Upper lobe of right lung (tissue), 1 donor: ENCODE measurements at places on chromosomes 7 and 10. TPM values are rescaled to one million over a fixed set of nuclear protein-coding genes. Genes with fewer than 3 reads are reported as not detected.
A peak's percentile ranks its signal among the peaks of the same experiment; 100 is the strongest.

Gene TAS2R41
- not detected for total RNA-seq

Gene PTPRZ1
- total RNA-seq: 3.6 TPM

- H3K4me1 ChIP-seq: no peaks in the 10 kb centered on the region
- H3K27me3 ChIP-seq: no peaks in the 10 kb centered on the region
- no peaks in the 10 kb centered on the region for H3K36me3 ChIP-seq
- DNase-seq: no peak
- no peak overlapping the region for H3K4me3 ChIP-seq
Observed at GRCh38 chr10:31413325-31413724, 94.3 kb downstream of the ZEB1 start.

Gene C1GALT1
- 33.9 TPM for total RNA-seq

Gene COBL
- 29.2 TPM for total RNA-seq

DNA sequence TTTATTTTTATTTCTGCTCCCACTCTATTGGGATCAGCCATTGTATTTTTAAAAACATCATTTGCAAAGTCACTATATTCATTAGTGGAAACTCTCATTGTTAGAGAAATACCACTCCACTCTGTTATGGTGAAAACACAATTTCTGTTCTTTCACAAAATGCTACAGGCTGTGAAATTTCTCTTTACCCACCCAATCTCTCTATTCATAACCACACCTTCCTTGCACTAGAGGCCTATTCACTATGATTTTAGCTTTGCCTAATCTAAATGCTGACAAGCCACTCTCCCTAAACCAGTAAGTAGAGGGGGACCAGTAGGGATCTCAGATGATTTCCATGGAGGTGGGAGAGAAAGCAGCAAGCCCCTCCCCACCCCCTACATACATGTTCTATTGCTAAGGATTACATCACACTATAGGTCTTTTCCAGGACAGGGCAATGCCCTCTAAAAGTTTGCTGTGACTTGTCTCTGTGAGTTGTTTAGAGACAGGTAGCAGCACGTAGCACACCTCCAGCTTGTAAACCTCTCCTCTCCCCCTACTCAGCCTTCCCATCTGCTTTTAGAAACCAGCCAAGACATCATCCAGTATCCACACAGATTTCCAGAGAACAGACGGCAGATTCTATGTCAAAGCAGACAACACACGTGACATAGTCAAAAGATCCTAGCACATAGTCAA, 58.3 kb upstream of the PPP1R3C start:
- H3K27ac ChIP-seq: no peak overlapping the region
- H3K4me1 ChIP-seq: no peaks in the 10 kb centered on the region
- H3K4me3 ChIP-seq: no peak overlapping the region
- H3K36me3 ChIP-seq: no peaks in the 10 kb centered on the region
- no peak for DNase-seq

Gene PRR15
- total RNA-seq: 2.1 TPM

GRCh38 chr7:11430112-11430511, 401.9 kb downstream of the THSD7A start:
- no peaks in the 10 kb centered on the region for H3K36me3 ChIP-seq
- no peaks in the 10 kb centered on the region for H3K4me1 ChIP-seq
- no peak overlapping the region for H3K4me3 ChIP-seq
- H3K27me3 ChIP-seq: no peaks in the 10 kb centered on the region
- H3K27ac ChIP-seq: no peak overlapping the region

Gene GNGT1
- not detected for total RNA-seq

DNA sequence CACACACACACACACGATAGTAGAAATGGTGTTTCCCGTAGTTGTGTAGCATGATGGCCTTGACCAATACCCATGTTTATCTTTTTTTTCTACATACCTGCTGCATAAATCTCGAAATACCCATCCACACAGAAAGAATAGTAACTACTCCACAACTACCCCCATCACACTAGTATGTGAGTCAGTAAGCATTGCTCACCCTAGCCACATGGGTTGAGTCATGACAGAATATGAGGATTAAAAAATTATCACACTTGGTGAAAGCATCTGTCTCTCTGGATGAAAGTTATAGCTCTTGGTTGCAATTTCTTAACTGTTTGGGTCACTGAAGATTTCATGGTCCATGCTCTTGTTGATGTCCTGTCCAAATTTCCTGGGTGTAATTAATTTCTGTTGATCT, 103.4 kb upstream of the MDFIC start:
- no peak overlapping the region for H3K27ac ChIP-seq
- no peak overlapping the region for H3K4me3 ChIP-seq
- H3K36me3 ChIP-seq: no peaks in the 10 kb centered on the region
- H3K27me3 ChIP-seq: no peaks in the 10 kb centered on the region
- peaks cover 12% of the 10 kb centered on the region for H3K4me1 ChIP-seq

Gene PDE6C
- not detected for total RNA-seq

DNA sequence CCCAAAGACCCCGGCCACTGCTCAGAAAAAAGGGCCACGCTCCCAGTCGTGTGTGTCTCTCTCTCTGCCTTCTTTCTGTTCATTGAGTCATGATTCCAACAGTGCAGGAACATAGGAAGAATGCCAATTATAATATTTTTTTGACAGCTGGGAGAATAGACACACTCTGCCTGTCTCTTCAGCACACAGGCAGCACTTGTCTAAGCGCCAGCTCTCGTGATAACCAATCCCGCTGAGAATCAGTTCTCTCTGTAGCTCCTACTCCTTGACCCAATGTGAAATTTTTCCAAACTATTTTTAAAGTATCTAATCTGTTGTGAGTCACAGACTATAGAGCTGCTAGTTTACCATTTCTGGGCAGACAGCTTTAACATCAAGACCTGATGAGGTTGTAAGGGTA, 145.7 kb upstream of the RHEB start:
- H3K36me3 ChIP-seq: no peaks in the 10 kb centered on the region
- no peak overlapping the region for H3K27ac ChIP-seq
- no peak for DNase-seq
- H3K4me3 ChIP-seq: no peak overlapping the region
- H3K27me3 ChIP-seq: no peaks in the 10 kb centered on the region

Gene CCDC3
- 10.2 TPM for total RNA-seq

Gene FXYD4
- 1.1 TPM for total RNA-seq

GRCh38 chr7:30470771-30471170, 7.8 kb downstream of the NOD1 start:
- H3K27ac ChIP-seq: peak overlapping the region; percentile 79
- no peak overlapping the region for H3K4me3 ChIP-seq
- H3K4me1 ChIP-seq: peaks cover 98% of the 10 kb centered on the region
- no peak for DNase-seq

DNA sequence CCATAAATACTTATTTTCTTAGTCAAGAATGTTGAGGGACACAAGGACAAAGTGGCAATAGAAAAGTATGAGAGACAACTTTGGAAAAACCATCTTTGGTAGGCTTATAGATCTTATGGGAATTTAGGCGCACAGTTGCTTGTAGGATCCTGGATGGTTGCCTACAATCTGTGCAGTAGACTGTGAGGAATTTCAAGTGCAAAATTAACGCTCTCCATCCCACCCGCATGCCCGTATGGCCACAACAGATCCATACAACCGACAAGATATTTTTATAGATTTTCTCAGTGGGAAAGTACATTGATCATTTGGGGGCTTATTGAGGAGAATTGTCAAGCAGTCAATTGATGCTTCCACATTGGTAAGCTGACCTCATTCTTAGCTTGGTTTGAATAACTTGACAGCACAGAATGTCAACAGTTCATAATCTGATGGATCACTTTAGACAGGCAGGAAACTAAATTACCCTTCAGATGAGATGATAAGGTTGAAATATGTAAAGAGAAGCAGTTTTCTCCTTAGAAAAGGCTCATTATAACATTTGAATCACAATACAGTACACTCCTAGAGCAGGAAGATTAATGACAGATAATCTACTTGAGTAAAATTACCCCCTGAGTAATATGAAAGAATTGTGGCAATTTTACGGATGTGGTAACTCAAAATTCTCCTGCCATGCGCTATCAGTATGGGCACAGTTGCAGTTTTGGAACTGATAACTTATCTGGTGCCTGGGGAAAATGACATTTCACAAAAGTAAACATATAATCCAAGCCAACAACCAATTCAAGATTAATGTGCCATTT, 479.7 kb downstream of the KIF20B start:
- no peaks in the 10 kb centered on the region for H3K27me3 ChIP-seq
- DNase-seq: no peak
- no peak overlapping the region for H3K4me3 ChIP-seq
- no peaks in the 10 kb centered on the region for H3K4me1 ChIP-seq
- no peaks in the 10 kb centered on the region for H3K36me3 ChIP-seq

Gene OR6B1
- not detected for total RNA-seq

DNA sequence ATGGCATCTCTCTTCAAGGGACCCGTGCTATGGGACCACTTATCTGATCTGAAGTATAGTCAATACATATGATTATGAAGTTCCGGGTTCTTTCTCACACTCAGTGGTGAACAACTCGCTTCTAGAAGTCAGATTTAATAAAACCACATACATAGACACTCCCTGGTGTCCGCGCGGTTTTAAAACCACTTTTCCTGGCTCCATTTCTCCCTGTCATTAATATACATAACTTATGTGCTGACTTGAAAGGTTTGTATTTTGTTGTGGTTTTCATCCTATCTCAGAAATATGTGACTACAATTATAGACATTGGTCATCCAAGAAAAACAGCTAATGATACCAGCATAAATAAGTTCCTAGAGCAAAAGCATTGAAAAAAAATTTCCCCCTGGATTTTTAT, 34.0 kb downstream of the SVIL start:
- H3K4me1 ChIP-seq: no peaks in the 10 kb centered on the region
- H3K27ac ChIP-seq: no peak overlapping the region
- no peak overlapping the region for H3K4me3 ChIP-seq
- no peaks in the 10 kb centered on the region for H3K36me3 ChIP-seq

- DNase-seq: no peak
- no peak overlapping the region for H3K4me3 ChIP-seq
- H3K36me3 ChIP-seq: no peaks in the 10 kb centered on the region
- no peaks in the 10 kb centered on the region for H3K27me3 ChIP-seq
- H3K4me1 ChIP-seq: peaks cover 8% of the 10 kb centered on the region
Observed at GRCh38 chr7:2781636-2782035, 62.5 kb downstream of the GNA12 start.

Gene CTAGE4
- 9.5 TPM for total RNA-seq

- no peaks in the 10 kb centered on the region for H3K4me1 ChIP-seq
- DNase-seq: peak; percentile 48
- H3K36me3 ChIP-seq: no peaks in the 10 kb centered on the region
- no peaks in the 10 kb centered on the region for H3K27me3 ChIP-seq
- no peak overlapping the region for H3K4me3 ChIP-seq
Observed at GRCh38 chr7:157816526-157817250, 479.9 kb downstream of the DNAJB6 start.

DNA sequence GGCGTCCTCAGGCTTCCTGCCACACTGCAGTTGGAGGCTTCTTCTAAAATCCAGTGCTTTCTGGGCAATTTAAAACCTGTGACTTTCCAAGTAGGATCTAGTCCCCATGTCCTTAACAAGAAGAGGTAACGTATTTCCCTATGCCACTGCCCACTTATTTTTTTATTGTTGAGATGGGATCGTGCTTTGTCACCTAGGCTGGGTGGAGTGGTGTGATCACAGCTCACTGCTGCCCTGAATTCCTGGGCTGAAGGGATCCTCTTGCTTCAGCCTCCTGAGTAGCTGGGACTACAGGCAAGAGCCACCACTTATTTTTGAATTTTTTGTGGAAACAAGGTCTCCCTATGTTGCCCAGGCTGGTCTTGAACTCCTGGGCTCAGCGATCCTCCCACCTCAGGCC, 63.4 kb downstream of the DAGLB start:
- H3K27me3 ChIP-seq: no peaks in the 10 kb centered on the region
- no peak for DNase-seq
- peaks cover 82% of the 10 kb centered on the region for H3K4me1 ChIP-seq
- H3K4me3 ChIP-seq: no peak overlapping the region
- peak overlapping the region; percentile 13 for H3K27ac ChIP-seq
- peaks cover 22% of the 10 kb centered on the region for H3K36me3 ChIP-seq

DNA sequence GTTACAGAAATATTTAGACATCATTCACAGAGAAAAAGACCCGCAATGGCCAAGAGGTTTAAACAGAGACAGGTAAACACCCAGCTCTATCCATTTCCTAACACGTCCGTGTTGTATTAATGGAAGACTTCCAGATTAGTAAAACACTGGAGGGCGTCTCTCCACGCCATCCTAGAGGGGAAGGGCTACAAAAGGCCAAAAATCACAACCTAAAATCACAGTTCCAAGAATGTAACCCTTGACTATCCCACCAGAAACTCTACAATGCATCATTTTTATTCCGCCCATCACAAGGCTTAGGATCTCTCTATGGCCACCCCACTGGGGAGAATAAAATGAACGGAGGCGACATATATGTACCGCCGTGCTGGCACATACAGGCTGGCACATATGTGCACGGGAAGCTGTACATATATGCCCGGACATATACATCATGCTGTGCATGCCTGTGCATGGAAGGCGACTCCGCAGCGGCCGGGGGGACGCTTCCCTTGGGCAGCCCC, 734 bp downstream of the PCLO start:
- no peak for DNase-seq
- H3K4me1 ChIP-seq: no peaks in the 10 kb centered on the region
- peaks cover 4% of the 10 kb centered on the region for H3K27me3 ChIP-seq

DNA sequence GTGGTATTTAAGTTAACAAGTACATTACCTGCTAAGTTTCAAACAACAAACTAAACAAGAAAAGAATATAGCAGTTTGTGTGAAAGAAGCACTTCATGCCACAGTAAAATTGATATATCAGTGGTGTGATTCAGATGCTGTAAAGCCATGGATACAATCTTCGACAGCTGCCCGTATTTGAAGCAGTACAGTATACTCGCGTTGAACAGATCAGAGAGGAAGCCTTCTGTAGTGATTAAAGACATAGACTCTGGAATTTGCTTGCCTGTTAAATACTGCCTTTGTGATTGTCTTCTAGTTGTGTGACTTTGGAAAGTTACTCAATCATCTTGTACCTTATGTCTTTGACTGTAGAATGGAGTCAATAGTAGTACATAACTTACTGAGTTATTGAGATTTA, 71.7 kb downstream of the CHRM2 start:
- no peak for DNase-seq
- H3K27ac ChIP-seq: no peak overlapping the region

- H3K4me1 ChIP-seq: no peaks in the 10 kb centered on the region
- no peaks in the 10 kb centered on the region for H3K36me3 ChIP-seq
- no peaks in the 10 kb centered on the region for H3K27me3 ChIP-seq
- DNase-seq: no peak
- no peak overlapping the region for H3K4me3 ChIP-seq
- no peak overlapping the region for H3K27ac ChIP-seq
Observed at GRCh38 chr10:25694206-25694933, 239.7 kb upstream of the MYO3A start.

GRCh38 chr10:38146579-38147333, 52.6 kb downstream of the ZNF37A start:
- no peak overlapping the region for H3K4me3 ChIP-seq
- H3K4me1 ChIP-seq: no peaks in the 10 kb centered on the region

DNA sequence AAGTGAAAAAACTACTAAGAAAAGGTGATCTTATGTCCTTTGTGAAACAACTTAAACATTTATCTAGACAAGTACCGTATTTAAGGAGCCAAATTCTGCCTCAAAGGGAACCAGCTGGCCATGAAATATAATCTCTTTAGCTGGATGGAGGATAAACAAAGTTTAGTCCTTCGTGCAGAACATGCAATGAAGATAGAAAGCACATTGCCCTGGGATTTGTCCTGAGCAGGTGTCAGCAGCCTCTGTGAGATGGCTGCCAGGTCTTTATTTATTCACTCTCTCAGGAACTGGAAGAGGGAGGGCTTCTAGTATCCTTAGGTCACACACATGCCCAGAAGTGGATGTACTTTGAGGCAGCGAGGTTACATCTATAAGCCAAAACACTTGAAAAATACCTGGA, 57.4 kb upstream of the CASD1 start:
- no peak overlapping the region for H3K4me3 ChIP-seq
- H3K27ac ChIP-seq: no peak overlapping the region
- H3K4me1 ChIP-seq: no peaks in the 10 kb centered on the region
- no peaks in the 10 kb centered on the region for H3K36me3 ChIP-seq

- H3K4me1 ChIP-seq: no peaks in the 10 kb centered on the region
- no peaks in the 10 kb centered on the region for H3K36me3 ChIP-seq
- no peak overlapping the region for H3K27ac ChIP-seq
- H3K27me3 ChIP-seq: peaks cover 5% of the 10 kb centered on the region
Observed at GRCh38 chr10:130717083-130717482, 580.9 kb downstream of the GLRX3 start.
